ENCODE measurements at places on chromosomes 16 and 17.

DNA sequence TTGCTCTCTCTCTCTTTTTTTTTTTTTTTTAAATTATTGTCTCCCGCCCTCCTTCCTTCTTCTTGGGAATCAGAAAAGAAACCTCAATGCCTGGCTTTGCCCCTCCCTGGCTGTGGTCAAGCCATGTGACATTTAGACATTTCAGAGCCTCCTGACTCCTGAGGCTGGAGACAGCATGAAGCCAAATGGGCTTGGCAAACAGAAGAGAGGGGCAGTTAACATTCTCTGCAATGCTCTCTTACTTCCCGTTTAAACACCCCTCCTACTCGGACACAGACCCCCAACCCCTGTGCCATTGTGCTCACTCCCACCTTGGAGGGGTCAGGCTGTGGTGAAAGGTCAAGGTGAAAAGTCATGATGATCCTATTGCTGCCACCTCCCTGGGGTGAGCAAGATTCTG, 14.7 kb upstream of the MEOX1 start:
- DNase-seq = no peak

DNA sequence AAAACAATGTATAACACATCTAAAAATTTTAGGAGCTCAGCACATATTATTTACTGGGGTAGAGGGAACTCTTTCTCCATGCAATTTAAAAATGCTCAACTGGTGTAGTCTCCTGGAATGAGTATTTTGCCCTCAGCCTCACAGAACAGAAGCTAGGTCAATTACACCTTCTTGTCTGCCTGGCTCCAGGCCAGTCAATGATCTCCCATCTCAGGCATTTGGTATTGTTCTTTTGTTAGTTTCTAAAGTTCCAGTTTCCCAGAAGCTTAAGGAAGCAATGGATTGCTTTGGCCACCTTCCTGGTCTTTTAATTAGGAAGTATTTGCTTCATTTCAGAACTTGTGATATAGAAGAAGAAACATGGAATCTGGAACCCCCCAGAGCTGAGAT, 360.3 kb upstream of the ASIC2 start:
- DNase-seq = no peak

DNA sequence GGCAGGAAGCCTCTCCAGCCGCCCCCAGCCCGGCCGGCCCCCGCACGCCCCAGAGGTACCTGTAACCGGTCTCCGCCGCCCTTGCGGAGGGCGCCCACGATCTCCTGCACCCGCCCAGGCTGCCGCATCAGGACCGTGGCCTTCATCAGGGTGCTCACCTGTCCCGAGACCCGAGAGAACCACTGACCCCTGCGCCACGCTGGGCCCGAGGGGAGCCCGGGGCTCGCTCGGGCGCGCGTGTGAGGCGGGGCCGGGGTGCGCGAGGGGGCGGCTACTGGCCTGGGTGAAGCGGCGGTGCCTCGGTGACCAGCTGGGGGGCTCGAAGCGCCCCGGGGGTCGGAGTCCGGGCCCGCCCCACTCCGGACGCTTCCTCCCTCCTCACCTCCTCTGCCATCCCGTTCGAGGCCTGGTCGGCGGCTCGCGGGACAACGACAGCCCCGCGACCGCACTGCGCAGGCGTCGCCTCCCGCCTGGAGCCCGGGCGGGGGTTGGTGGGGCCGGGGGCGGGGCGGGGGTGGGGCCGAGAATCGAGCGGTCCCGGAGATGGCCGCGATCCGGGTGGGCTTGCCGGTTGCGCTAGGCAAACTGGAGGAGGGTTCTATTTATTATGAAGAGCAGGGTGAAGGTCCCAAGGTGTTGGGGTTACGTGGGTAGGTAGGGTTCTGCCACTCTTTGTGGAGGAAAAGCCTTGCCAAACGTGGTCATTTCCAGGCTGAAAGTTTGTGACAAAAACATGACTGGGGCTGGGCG, at the start of gene NT5C3B:
NT5C3B (minus strand) TSS at position 433 of the 750 bp plus-strand sequence; CDS start at position 394, 39 bp downstream.
- DNase-seq = peak; percentile 62

DNA sequence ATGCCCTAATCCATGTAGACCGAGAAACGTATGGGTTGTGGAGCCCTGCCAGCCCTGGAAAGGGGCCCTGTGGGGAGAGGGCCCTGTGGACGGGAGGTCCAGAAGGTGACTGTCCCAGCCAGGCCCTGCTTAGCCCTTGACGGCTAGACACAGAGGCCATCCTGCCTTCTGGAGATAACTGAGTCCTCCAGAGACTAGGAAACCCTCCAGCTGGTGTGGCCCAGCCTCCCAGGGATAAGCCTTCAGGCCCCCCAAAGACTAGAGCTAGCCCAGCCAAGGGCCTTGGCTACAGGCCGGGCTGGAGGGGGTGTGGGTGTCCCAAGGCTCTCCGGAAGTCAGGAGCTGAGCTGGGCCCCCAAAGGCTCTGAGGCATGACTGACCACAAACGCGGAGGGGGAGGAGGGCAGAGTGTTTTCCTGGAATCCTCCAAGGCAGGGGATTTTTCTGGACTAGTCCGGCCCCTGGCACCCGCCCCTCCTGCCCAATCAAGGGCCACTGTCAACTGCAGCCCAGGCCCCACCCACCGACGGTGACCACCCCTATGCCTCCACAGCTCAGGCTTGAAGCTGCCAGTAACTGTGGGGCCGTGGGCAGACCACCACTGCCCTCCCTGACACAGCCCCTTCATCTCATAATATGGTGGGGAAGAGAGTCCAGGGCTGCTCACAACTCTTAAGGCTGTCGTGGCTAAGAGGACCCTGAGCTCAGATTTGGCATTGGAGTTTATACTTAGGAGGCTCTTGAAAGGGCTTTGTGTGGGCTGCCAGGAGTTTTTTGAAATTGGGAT, 885 bp upstream of the VASN start:
- no peak for DNase-seq
